ENCODE measurements at places on chromosomes 2 and 18. TPM values are rescaled to one million over a fixed set of nuclear protein-coding genes. Genes with fewer than 3 reads are reported as not detected.

GRCh38 chr18:62327977-62328376 is 2.9 kb downstream of the TNFRSF11A start:
- no peak for DNase-seq
- H3K4me3 ChIP-seq = peak overlapping the region; percentile 90
- H3K4me1 ChIP-seq = peaks cover 32% of the 10 kb centered on the region
- H3K27ac ChIP-seq = no peak overlapping the region
- H3K36me3 ChIP-seq = no peaks in the 10 kb centered on the region

GRCh38 chr2:15069149-15069548 is 436.6 kb downstream of the LRATD1 start:
- no peak for DNase-seq
- H3K4me3 ChIP-seq = no peak overlapping the region
- H3K27ac ChIP-seq = no peak overlapping the region
- H3K36me3 ChIP-seq = no peaks in the 10 kb centered on the region
- H3K27me3 ChIP-seq = no peaks in the 10 kb centered on the region

- H3K27ac ChIP-seq = no peak overlapping the region
- H3K36me3 ChIP-seq = no peaks in the 10 kb centered on the region
- no peaks in the 10 kb centered on the region for H3K4me1 ChIP-seq
- H3K27me3 ChIP-seq = peaks cover 12% of the 10 kb centered on the region
These were observed 222.2 kb downstream of the BCL11A start for GRCh38 chr2:60331115-60331809.

DNA sequence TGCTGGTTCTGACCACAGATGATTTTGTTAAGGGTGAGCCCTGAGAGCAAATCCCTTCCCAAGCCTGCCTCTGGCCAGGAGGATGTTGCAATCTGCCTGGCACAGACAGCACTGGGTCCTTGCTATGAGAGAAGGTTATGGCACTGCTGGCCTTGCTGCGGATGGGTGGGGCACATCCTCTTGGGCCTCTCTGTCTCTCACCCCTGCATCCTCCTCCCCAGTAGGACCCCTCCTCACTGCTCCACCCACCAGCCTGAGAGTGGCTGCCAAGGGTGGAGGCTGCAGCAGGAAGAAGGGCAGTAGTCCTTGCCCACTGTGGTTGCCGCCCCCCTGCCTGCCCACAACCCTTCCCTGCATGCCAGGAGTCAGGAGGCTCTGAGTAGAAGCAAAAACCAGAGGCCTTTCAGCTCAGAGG is 180.9 kb downstream of the ZBTB7C start:
- no peaks in the 10 kb centered on the region for H3K4me1 ChIP-seq
- H3K27me3 ChIP-seq = peaks cover 10% of the 10 kb centered on the region
- H3K36me3 ChIP-seq = no peaks in the 10 kb centered on the region
- DNase-seq = no peak
- no peak overlapping the region for H3K27ac ChIP-seq
- H3K4me3 ChIP-seq = no peak overlapping the region

GRCh38 chr2:39604866-39605265 is 60.9 kb upstream of the TMEM178A start:
- no peaks in the 10 kb centered on the region for H3K36me3 ChIP-seq
- no peaks in the 10 kb centered on the region for H3K27me3 ChIP-seq
- no peak overlapping the region for H3K4me3 ChIP-seq
- H3K4me1 ChIP-seq = peaks cover 8% of the 10 kb centered on the region
- no peak overlapping the region for H3K27ac ChIP-seq

GRCh38 chr2:172226244-172227061 is 123.8 kb upstream of the DLX2 start:
- H3K27me3 ChIP-seq = no peaks in the 10 kb centered on the region
- H3K4me3 ChIP-seq = no peak overlapping the region
- H3K36me3 ChIP-seq = no peaks in the 10 kb centered on the region
- no peaks in the 10 kb centered on the region for H3K4me1 ChIP-seq
- DNase-seq = no peak

DNA sequence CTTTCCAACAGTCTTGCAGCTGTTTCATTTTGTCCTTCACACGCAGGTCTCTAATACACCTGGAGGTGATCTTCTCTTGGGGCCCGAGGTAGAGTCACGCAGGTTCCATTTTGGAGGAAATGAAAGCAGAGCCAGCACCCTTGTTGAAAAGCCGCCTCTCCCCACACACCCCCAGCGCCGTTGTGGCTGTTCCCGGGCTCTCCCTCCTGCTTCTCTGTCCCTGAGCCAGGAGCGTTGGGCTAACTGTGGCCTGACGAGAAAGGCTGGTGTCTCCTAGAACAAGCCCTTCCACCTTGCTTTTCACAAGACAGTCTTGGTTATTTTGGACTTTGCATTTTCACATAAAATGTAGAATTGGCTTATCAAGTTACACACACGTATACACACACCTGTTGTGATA is 16.3 kb downstream of the SNED1 start:
- no peak overlapping the region for H3K4me3 ChIP-seq
- H3K27ac ChIP-seq = no peak overlapping the region
- no peaks in the 10 kb centered on the region for H3K27me3 ChIP-seq
- H3K36me3 ChIP-seq = no peaks in the 10 kb centered on the region

DNA sequence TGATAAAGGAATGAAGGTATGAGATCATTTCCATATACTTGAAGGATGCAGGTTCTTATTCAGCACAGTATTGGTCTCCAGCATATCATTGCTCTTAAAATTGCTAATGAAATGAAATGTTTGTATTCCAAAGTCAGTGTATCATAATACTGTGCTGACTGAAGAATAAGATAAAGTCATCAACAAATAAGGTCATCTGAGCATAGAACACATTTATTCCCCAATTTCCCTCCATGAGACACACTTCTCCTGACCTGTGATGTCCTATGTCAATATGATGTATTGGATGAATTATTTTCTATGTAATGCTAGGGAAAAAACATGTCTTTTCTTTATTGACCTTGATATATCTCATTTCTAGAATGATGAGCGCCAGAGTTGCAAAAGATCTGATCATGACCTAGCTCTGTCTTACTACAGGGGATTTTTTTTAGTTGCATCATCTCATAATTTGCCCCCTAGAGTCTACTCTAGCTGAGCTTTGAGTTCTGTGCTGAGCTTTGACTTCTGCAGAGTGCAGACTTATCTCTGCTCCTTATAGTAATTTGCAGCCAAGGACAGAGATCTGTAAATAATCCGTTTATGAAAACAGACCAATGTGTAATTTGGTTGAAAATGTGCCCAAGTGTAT is 859.8 kb downstream of the TRIB2 start:
- no peaks in the 10 kb centered on the region for H3K36me3 ChIP-seq
- DNase-seq = no peak
- H3K27me3 ChIP-seq = no peaks in the 10 kb centered on the region

DNA sequence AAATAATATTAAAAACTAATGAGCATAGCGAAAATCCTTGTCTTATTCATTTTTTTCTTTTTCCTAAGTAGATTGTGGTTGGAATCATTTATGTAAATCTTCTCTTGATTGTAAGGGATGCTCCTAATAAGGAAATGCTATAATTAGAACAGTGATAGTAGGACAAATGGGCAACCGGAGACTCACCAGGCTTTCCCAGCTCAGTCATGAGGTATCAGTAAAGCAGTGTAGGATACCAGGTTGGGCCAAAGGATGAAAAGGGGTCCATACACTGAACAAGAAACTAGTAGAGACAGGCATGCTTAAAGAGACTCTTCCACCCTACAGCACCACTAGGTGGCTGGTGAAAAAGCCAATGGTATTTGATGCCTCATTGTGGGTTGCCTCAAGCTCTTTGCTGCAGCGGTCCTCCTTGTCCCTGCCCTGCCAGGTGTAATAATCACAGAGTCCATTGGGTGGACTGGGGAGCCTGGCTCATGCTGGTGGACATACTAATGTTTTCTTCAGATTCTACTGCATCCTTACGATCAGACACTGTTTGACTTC is 71.4 kb upstream of the FAM98A start:
- peak; percentile 65 for DNase-seq
- no peaks in the 10 kb centered on the region for H3K27me3 ChIP-seq
- H3K36me3 ChIP-seq = no peaks in the 10 kb centered on the region

DNA sequence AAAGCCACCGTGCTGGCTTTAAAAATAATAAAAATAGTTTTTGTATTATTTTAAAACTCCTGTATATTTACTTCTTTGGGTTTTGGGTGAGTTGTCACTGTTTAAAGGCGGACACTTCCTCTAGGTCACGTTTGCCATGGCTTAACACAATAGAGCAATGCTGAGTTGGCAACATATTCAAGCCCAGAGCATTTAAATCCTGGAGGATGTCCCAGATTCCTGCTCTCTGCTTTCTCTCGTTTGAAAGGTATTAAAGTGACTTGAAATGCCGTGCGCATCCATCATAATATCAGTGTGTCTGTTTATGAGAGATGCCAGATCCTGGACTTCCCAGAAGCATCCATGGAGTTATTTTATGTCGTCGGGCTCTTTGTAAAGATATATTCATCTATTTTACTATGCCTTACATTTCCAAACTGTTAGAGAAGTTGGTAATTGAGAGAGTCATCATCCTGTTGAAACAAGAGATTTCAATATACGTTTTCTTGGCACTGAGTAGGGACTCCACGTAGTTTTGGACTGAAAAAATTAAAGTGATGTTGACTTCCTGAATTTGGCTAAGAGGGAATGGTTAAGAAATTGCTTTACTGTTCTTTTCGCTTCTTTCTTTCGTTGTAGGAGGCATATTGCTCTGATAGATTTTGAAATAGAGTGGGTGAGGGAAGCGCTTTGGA is 150.6 kb downstream of the ZNF236 start:
- H3K4me3 ChIP-seq = no peak overlapping the region
- H3K27ac ChIP-seq = no peak overlapping the region
- H3K27me3 ChIP-seq = no peaks in the 10 kb centered on the region
- DNase-seq = no peak
- H3K36me3 ChIP-seq = peaks cover 25% of the 10 kb centered on the region

GRCh38 chr2:231720987-231721966 is 13.0 kb downstream of the PTMA start:
- H3K27me3 ChIP-seq = no peaks in the 10 kb centered on the region
- no peaks in the 10 kb centered on the region for H3K4me1 ChIP-seq
- no peak for DNase-seq

- DNase-seq = no peak
- H3K4me1 ChIP-seq = no peaks in the 10 kb centered on the region
- H3K36me3 ChIP-seq = no peaks in the 10 kb centered on the region
- no peaks in the 10 kb centered on the region for H3K27me3 ChIP-seq
- H3K4me3 ChIP-seq = no peak overlapping the region
These were observed 207.2 kb upstream of the TCF4 start for GRCh38 chr18:55795101-55795669.

DNA sequence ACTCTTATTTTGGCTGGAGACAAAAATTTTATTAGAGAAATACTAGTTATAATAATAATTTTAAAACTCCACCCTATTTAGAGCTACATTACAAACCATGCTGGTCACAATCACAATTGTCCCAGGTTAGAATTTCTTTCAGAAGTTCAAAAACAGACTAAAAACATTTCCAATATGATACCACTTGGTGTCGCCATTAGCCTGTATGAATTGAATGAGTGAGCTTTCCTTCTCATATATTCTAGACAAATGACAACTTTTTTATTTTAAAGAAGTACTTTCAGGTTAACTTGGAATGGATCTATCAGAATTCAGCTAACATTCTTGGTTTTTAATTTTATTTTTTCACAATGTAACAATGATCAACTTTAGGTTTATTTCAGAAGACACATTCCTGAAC is 48.0 kb downstream of the SERPINB8 start:
- no peak overlapping the region for H3K27ac ChIP-seq
- peaks cover 3% of the 10 kb centered on the region for H3K4me1 ChIP-seq
- no peak overlapping the region for H3K4me3 ChIP-seq
- no peaks in the 10 kb centered on the region for H3K36me3 ChIP-seq
- H3K27me3 ChIP-seq = peaks cover 76% of the 10 kb centered on the region

DNA sequence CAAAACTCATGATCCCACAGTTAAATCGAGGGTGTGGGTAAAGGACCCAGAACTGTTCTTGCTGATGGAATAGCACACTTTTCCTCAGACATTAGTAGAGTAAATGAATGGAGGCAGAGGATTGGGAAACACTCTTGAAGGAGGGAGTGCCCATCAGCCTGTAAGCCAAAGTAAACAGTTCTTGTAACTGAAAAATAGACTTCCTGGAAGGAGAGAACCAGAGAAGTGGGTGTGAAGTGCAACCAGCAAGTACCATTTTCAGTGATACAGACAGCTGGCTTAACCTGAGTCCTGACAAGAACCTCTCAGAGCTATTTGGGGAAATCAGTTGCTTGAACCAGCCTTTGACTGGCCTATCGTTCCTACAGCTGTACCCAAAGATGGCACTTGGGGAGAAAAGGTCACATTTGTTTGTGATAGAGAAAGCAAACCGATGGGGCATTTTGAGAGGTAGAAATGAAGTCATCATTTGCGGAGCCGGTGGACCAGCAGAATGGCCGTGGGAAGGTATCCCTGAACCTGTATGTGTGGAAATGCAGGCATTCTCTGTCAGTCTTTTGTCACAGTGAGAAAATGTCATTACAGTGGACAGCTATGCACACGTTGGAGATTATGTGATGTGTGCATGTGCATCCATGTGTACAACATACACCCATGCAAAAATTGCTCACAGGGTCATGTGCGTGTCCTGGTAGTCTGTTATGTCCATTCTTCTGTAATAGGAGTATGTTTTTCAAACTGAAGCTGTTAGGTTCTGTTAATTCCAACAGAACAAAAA is 17.8 kb downstream of the CRIM1 start:
- DNase-seq = peak; percentile 50
- no peaks in the 10 kb centered on the region for H3K27me3 ChIP-seq
- peaks cover 22% of the 10 kb centered on the region for H3K4me1 ChIP-seq
- H3K27ac ChIP-seq = no peak overlapping the region
- H3K36me3 ChIP-seq = peaks cover 13% of the 10 kb centered on the region

GRCh38 chr2:56813490-56813889 is 629.7 kb downstream of the CCDC85A start:
- no peaks in the 10 kb centered on the region for H3K4me1 ChIP-seq
- no peak for DNase-seq
- H3K4me3 ChIP-seq = no peak overlapping the region
- H3K36me3 ChIP-seq = no peaks in the 10 kb centered on the region

DNA sequence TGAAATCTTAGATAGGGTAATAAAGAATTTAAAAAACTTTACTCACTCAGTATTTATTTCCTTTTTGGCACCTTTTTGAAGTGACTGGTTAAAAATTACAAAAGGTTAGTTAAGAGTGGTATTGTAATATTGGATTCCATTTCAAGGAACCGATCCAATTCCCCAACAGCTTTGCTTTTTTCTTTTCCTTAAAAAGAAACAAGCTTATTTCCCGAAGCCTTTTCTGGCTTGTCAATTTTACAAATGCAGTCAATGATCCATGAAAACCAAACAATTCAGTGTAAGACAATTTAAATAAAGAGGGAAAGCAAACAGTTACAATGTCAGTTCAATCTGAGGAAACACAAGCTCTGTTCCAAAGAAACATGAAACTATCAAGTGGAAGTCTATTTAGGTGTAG is 200.2 kb downstream of the RIT2 start:
- DNase-seq = no peak
- H3K36me3 ChIP-seq = no peaks in the 10 kb centered on the region
- H3K4me3 ChIP-seq = no peak overlapping the region
- H3K27me3 ChIP-seq = no peaks in the 10 kb centered on the region

- no peak for DNase-seq
- H3K4me3 ChIP-seq = no peak overlapping the region
- H3K4me1 ChIP-seq = no peaks in the 10 kb centered on the region
- H3K27ac ChIP-seq = no peak overlapping the region
- H3K36me3 ChIP-seq = no peaks in the 10 kb centered on the region
- H3K27me3 ChIP-seq = no peaks in the 10 kb centered on the region
These were observed 52.5 kb downstream of the CCDC74A start for GRCh38 chr2:131580187-131580586.

Gene ZSWIM2
- not detected for total RNA-seq

Gene INHBB
- not detected for total RNA-seq

Gene SFTPB
- not detected for total RNA-seq

Gene NETO1
- total RNA-seq = 6.5 TPM

Gene AFF3
- total RNA-seq = 0.62 TPM

Gene GPN1
- total RNA-seq = 49.6 TPM

Gene ANKRD30B
- total RNA-seq = not detected

Gene SCYGR7
- total RNA-seq = not detected

Gene MATN3
- total RNA-seq = 44.7 TPM
